ENCODE measurements at places on chromosomes 1 and 21.
A peak's percentile ranks its signal among the peaks of the same experiment; 100 is the strongest.

GRCh38 chr1:228118040-228118439, 8.9 kb upstream of the MRPL55 start:
- peak; percentile 30 for DNase-seq

GRCh38 chr1:247962911-247963588, 2.0 kb upstream of the OR2AK2 start:
- DNase-seq: no peak

DNA sequence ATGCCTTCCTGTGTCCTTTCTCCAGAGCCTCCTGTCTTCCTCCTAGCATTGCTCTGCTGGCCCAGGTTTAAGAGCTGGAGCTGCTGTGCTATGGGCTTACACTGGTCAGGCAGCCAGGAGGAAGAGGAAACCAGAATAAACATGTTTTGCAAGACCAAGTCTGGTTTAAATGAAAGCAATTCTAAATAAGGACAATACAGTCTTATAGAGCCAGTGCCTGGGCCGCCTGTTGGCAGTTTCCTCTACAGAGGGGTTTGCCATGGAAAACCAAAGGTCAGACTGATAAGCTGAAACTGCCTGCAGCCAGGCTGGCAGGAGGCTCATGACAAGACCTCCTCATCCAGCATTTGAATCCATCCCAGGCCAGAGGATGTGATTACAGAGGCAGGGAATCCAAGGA, 92.9 kb upstream of the FGGY start:
- peak; percentile 41 for DNase-seq

DNA sequence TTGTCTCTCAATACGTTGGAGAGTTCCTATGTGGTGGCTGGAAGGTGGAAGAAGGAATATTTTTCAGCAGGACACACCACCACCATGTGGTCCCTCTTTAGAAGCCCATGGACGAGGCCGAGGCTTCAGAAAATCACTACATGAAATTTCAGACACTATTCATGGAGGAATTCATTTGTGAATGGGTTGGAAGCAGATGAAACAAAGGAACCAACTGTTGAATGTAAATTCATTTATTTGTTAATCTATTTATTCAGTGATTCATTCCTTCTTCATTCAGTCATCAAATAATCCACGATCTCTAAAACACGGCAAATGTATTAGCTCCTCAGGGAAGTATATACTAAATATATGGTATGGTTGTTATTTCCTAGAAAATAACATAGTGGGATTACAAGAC, 12.2 kb downstream of the SLC35F3 start:
- no peak for DNase-seq

- no peak for DNase-seq
Observed at GRCh38 chr1:88658419-88658818, 25.7 kb upstream of the PKN2 start.

- no peak for DNase-seq
Observed at GRCh38 chr1:189131576-189131975, 1346.1 kb downstream of the BRINP3 start.

GRCh38 chr21:42285569-42286245, 29.5 kb downstream of the TFF3 start:
- DNase-seq: no peak

GRCh38 chr1:65114322-65114721, 33.7 kb upstream of the AK4 start:
- no peak for DNase-seq

GRCh38 chr1:106534612-106535011, 521.9 kb upstream of the PRMT6 start:
- peak; percentile 47 for DNase-seq

- DNase-seq: no peak
Observed at GRCh38 chr1:183528577-183528976, 56.3 kb downstream of the SMG7 start.

GRCh38 chr1:209884249-209884648, 53.8 kb upstream of the SYT14 start:
- DNase-seq: no peak

GRCh38 chr1:178344513-178345091, 152.2 kb downstream of the CLEC20A start:
- DNase-seq: peak; percentile 56

DNA sequence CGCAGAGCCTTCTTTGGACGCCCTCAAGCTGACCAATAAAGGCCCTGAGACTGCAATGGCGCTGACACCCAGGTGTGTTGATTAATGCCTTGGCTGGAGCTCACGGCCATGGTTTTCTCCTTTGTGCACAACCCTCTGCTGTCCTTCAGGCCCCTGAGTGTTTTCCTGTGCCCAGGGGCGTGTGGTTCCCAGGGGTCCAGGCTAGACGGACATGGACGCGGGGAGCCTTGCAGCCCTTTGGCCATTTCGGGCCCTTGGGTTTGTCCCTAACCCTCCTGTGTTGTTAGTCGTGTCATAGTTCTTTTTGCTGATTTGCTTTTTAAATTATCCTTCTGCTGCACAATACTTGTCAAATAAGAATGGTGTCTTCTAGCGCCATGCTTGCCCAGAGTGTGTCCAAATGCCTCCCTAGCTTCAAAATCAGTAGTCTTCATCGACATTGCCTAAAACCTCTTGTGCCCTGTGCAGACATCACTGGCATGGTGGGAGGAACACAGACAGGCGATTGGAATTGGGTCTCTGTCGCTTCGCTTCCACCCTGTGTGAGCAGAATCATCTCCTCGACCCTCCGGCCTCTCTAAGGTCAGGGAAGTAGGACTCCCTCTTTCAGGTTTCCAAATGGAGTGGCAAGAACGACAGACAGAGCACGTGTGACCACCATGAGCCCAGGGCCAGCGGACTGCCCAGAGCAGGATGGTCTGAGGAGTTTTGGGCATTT, 1.9 kb downstream of the KRTAP10-4 start:
- no peak for DNase-seq

DNA sequence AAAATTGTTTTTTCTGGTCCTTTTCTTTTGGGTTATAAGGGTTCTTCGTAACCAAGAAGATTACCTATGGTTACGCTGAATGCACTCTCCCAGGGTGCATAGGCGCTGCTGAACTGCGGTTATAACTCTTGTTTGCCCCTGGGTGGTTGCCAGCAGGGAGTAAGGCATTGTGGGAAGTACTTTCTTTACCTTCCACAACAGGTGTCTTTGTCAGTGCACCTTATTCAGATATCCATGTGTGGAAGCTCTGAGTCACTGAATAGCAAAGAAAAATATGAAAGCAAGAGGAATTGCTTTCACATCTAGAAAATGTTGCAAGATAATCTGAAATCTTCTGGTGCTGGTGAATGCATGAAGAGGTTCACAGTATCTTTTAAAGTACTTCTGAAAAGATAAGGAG, 124.4 kb upstream of the CACYBP start:
- peak; percentile 98 for DNase-seq

DNA sequence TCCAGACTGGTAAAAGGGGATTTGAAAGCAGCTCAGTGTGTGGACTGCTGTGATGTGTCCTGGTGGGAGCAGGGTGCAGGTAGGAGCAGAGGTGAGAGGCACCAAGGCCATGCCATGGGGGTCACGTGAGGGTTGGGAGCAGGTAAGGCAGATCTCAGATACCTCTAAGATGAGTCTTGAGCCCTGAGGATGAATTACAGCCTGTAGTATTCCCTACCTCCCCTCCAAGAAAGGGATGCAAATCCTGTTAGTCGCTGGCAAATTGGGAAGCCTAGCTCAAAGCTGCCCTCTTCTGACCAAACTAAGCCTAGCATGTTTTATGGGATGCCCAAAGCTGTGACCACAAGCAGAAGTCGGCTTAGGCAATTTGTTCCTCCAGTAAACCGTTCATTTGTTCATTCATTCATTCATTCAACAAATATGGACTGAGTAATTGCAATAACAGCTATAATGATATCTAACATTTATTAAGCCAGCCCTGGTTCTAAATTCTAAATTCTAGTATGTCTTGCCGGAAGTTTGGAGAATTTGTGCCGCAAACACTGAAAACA, 3.9 kb upstream of the NUAK2 start:
- DNase-seq: peak; percentile 86

- no peak for DNase-seq
Observed at GRCh38 chr1:198171667-198172540, 15.1 kb downstream of the NEK7 start.

- DNase-seq: no peak
Observed at GRCh38 chr1:219797009-219797408, 131.3 kb downstream of the SLC30A10 start.

GRCh38 chr1:234722904-234723720, 113.1 kb upstream of the IRF2BP2 start:
- no peak for DNase-seq

DNA sequence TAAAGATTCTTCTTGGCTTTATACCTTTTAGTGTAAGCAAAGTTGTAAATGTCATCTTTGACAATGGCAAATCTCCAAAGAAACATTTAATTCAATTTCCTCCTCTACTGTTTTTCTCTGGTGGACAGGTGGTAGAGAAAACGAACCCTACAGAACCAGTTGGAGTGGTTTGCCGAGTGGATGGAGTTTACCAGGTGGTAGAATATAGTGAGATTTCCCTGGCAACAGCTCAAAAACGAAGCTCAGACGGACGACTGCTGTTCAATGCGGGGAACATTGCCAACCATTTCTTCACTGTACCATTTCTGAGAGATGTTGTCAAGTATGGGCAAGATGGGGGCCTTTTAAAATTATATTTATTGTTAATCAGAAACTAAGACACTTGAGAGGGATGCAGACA, 25.8 kb downstream of the UAP1 start:
- peak; percentile 91 for DNase-seq

GRCh38 chr1:64042331-64043100, 160.9 kb upstream of the UBE2U start:
- no peak for DNase-seq

Data from DMS53 (cell line).